ENCODE measurements at places on chromosomes 12 and 14.

- no peak for DNase-seq
Observed at GRCh38 chr14:64792231-64792630, 87.5 kb downstream of the SPTB start.

DNA sequence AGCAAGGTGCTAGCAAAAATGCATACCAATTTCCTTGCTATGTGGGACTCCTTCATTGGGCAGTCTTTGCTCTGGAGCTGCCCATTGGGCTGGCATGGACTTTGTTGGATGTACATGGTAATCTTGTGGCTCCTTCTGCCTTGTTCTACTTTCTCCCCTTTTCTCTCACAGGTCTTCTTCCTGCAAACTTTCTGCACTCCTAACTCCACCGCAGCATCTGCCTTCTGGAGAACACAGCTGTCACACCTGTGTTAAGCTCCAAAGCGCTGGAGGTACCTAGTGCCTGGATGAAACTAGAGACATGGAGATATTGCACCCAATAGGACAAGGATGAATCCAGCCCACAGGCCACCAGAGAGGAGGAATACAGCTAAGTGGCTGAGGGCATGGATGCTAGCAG, 60.7 kb upstream of the CCND2 start:
- no peak for DNase-seq

- DNase-seq = no peak
Observed at GRCh38 chr14:89357655-89358297, 59.3 kb downstream of the FOXN3 start.

- DNase-seq = no peak
Observed at GRCh38 chr12:70948976-70949336, 28.4 kb upstream of the PTPRR start.

- no peak for DNase-seq
Observed at GRCh38 chr14:91354221-91354916, 63.3 kb downstream of the CCDC88C start.

DNA sequence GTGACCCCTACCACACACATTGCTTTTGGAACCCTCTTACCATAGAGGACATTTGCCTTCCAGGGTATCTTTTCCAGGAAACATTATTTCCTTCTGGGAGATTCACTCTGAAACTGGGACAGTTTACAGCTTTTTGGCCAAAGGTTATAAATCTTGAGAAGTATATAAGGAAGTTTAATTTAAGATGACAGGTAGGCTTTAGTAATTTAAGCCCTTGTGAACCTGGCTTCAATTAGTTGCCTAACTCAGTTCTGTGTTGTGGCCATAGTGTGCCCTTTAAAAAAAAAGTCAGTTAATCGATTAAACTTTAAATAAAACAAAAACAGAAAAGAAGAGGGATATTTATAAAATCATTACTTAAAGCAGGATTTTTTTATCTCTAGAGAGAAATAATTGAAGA, 142.9 kb downstream of the NAV3 start:
- no peak for DNase-seq

DNA sequence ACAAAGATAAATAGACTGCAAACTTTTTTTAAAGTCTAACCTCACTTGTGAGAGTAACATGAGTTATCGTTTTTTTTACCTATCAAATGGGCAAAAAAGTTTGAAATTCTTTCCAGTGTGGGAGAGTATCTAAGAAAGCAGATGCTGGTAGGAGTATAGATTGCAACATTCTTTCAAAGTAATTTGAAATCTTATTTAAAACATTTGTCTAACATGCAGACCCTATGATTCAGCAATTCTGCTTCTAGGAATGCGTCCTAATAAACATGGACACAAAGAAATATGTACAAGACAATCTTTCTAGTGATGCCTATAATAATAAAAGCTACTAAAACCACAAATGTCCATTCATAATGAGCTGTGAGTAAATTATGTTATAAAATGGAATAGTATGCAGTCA, 110.4 kb upstream of the TMCC3 start:
- DNase-seq = no peak

DNA sequence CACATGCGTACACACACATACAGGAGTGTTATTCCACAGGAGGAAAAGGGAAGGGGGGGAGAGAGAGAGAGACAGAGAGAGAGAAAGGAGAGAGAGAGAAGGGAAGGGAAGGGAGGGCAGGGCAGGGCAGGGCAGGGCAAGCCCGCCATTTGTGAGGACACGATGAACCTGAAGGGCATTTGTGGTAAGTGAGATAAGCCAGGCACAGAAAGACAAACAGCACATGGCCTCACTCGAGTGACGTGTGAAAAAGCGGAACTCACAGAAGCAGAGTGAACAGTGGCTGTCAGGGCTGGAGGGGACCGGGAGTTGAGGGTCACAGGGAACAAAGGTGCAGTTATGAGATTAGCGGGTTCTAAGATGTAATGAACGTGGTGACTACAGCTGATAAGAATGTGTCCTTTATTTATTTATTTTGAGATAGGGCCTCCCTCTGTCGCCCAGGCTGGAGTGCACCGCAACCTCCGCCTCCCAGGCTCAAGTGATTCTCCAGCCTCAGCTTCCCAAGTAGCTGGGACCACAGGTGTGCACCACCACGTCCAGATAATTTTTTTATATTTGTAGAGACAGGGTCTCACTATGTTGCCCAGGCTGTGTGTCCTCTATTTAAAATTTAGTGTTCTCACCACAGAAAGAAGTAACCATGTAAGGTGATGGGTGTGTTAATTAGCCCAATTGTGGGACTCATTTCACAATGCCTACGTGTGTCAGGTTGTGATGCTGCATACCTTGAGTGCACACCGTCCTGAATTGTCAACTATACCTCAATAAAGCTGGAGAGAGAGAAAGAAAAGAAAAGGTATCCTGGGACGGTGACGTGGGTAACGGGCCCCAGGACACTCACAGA, 18.7 kb upstream of the FBRSL1 start:
- no peak for DNase-seq
